ENCODE measurements at places on chromosomes 1 and 21.

- no peak for DNase-seq
Observed at GRCh38 chr1:119081700-119082099, 58.8 kb downstream of the WARS2 start.

- peak; percentile 7 for DNase-seq
Observed at GRCh38 chr21:34669149-34669879, 520 bp downstream of the CLIC6 start.

GRCh38 chr1:87084244-87084836, 169.9 kb downstream of the HS2ST1 start:
- peak; percentile 35 for DNase-seq

GRCh38 chr1:30809514-30810263, 52.1 kb upstream of the LAPTM5 start:
- DNase-seq: no peak
